RPMI7951 (cell line): ENCODE measurements at places on chromosomes 5 and 9.

DNA sequence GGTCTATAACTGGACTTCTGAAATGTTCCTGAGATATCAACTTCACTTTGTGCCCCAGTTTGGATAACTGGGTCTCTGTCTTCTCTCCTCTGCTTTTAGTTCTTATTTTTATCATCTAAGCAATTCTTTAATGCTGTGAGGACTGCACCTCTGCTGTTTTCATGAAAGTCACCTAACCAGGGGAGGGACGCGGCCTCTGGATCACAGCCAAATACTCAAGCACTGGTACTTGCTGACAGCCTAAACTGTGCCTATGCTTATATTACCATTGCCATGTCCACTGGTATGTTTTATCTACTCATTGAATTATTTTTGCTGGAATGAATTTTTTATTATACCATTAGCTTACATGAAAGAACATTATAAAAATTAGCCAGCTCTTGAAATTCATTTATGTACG lies 674.0 kb downstream of the DMRTA1 start:
- DNase-seq, result no peak

DNA sequence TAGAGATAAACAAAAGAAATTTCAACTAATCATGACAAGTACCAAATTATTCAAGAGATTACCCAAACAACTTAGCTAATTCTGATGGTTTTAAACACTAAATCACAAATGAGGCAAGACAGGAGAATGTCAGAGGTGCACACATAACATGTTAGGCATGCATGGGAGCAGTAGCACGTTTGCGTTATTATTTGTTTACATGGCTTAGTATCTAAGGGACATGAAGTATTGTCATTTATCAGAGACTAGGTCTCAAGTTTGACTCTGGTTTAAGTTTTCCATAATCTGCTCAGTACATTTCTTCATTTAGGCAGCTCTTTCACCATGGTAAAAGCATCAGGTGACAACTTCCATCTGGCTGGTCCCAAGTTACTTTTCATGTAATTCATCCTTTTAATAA lies 244.1 kb upstream of the TNC start:
- no peak for DNase-seq

GRCh38 chr5:56161927-56162326 lies 71.2 kb downstream of the ANKRD55 start:
- DNase-seq, result no peak

DNA sequence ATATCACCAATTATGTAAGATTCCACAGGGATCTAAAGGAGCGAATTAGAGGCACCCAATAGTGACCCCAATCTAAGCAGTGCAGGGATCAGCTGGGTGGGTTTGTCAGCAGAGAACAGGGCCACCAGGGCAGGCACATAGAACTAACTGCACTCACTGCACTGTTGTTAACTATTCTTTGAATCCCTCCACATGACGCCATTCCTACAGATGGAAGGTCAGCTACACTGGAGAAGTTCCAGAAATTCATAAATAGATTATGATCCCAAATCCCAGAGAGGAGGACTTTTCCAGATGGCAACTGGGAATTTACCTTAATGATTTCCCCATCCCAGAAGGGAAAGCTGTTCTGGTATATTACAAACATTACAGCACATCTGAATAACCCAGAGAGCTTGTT lies 84.2 kb downstream of the THBS4 start:
- DNase-seq, result no peak

- DNase-seq, result no peak
Measured at GRCh38 chr5:114858665-114859437, 310.9 kb downstream of the TRIM36 start.

DNA sequence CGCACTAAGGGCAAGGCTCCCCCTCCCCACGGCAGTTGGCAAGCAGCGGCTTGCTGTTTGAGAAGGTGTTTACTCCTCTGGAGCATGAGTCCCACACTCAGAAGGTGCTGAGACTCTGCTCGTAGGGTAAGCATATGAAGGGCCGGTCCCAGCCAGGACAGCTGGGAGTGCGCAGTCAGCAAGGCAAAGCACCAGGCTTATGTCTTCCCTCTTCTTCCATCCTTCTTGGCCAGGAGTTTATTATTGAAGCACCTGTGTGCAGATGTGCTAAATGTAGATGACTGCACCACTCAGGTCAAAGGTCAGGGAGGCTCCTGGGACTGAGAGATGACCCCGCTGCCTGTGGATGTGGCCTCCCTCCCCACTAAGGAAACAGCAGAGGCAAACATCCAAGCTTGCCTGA lies 27.0 kb upstream of the CDKN2AIPNL start:
- no peak for DNase-seq

DNA sequence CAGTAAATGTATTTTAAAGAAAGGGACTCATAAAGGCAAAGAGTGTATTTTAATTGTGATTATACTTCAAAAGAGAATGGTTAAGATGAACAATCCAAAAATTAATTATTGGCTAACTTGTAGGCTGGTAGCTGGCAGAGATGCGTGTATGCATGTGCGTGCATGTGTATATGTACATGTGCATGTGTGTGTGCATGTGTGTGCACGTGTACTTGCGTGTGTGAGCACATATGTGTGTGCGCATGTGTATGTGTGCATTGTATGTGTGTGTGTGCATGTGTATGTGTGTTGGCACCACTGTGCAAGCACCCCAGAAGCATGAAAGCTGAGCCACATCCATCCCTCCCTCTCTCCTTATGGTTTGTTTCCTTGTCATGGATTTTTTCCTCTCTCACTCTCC lies 83.0 kb upstream of the SLC1A3 start:
- no peak for DNase-seq

GRCh38 chr9:126507318-126508109 lies 106.2 kb upstream of the LMX1B start:
- DNase-seq, result no peak

DNA sequence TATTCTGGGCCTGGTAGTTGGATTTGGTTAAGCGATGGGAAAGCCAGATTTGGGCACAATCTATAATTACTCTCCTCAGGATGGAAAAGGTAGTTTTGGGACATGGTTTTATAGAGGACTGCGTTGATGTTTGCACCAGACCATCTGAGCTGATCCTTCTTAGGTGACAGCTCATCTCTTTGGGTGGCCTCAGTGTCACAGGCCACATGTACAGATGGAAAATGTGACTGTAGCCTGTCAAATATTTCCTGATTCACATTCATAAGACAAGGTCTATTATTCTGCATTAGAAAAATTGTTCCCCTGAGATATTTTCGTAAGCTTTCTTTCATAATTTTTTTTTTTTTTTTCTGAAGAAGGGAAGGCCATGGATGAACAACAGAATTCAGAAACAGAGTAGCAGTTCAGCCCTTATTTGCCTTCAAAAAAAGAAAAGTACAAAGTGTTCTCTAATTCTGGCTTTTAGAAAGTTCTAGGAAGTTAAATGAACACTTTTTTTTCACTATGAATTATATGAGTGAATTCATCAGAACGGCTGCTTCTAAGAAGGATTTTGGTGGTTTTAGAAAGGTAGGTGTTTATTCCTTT lies 81.0 kb downstream of the NNT start:
- DNase-seq, result no peak

GRCh38 chr5:116522356-116523136 lies 52.1 kb downstream of the SEMA6A start:
- DNase-seq, result no peak

DNA sequence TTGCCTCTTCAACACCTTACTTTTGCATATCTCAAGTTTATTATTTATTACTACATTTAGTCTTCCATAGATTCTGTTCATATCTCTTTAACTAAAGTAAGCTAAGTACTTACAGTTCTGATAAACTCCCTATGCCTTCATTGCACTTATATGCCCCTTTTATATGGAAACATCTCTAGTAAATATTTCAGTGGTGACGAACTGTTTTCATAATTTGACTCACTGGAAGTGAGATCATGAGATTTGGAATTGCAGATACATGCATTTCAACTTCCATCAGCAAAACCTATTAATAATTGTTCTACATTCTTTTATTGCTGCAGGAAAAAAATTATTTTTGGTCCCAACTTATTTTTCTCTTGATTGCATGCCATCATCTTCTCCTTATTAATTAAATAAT lies 263.5 kb downstream of the CD180 start:
- peak; percentile 2 for DNase-seq

DNA sequence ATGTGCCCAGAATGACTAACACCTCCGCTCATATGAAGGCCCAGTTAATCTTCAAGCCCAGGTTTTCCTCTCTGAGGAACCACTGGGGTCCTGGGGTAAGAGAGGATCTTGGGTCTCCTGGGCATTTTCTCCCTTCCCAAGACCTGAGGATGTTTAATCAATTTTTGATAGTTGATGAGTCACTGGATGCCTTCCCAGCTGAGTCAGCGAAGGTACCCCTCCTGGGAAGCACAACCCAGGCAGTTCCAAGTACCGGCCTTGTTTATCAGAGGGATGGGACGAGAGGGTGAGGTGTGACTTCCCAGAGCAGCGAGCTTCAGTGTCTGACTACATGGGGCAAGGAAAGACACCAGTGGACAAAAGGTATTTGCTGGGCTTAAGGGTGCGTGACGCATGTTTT lies 119.6 kb upstream of the IL12B start:
- peak; percentile 21 for DNase-seq

DNA sequence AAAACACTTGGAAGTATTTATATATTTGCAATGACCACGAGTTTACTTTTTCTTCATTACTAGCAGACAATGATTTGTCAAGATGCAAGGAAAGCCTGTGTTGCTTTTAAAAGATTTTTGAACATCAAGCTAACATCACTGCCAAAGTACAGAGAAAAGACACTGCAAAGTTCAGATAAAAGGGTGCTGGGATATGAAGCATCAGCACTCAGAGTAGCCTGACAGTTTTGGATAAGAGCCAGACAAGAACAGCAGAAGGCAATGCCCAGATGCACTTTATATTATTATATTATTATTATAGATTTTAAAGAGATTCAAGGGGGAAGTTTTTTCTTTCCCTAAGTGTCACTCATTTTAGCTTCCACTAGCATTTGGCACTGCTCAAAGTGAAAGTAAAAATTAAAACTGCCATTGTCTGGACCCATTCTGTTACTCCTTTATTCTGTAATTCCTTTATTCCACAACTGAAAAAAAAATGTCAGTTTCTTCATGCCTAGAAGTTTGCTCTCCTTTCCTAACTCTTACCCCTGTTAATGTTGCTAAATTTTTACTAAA lies 240.6 kb downstream of the EFNA5 start:
- no peak for DNase-seq

GRCh38 chr5:83368835-83369234 lies 102.7 kb upstream of the VCAN start:
- no peak for DNase-seq

DNA sequence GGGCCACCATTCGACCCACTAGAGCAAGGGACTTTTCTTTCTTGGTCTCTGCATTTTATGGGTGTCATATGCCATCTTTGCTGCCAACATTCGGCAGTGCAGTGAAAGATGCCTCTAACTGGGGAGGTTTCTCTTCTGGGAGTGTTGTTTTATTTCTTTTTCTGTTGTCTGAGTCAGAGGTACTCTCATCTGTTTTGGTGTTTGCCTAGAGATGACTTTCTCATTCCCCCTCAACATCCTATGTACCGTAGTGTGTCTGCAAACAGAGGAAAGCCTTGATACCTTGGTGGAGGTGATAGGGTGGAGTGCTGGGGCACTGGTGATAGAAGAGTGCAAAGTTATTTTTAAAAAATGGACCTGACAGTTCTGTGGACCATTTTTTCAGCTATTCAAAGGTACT lies 182.1 kb downstream of the ARHGAP26 start:
- no peak for DNase-seq

DNA sequence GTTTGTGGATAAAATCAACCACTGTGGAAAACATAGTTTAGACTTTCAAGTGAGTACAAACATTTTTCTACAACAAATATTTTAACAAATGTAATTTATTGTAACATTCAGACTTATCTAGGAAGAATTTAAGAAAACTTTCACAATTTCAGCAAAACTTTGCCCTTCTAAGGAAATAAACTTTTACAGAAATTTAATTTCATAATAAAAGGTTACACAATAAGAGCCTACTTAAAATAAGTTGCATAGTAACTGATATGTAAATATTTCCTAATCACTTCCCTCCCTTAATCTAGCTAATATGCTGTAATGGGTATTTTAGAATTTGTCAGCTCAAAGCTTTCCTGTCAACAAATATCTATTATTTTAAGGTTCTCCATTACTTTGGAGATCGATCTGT lies 1899.9 kb downstream of the MAT2B start:
- DNase-seq, result no peak

- DNase-seq, result peak; percentile 75
Measured at GRCh38 chr5:142446131-142446959, 121.5 kb upstream of the SPRY4 start.

DNA sequence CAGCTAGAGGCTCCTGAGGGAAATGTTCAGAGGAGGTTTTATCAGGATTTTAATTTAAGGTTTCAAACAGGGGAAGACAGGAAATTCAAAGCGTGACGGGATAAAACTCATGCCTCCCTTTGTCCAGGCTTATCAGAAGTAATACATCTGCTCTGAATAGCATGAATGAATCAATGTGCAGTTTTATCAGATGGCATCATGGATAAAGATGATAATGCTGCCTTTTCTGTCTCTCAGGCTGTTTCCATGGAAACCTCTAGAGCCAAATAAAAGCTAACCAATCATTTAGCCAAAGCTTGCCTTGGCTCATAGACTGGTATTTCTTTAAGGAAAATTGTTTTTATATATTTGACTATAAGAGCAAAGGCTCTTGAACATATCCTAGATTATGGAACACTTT lies 16.4 kb downstream of the MFAP3 start:
- no peak for DNase-seq
